Cerebellar nuclear complex (tissue), 1 donor: ENCODE measurements at places on chromosomes 1 and 21.

- no peak for DNase-seq
Observed at GRCh38 chr1:148333875-148334338, 149.2 kb downstream of the PPIAL4G start.

- DNase-seq = no peak
Observed at GRCh38 chr1:111148376-111148881, 8.4 kb downstream of the CEPT1 start.

DNA sequence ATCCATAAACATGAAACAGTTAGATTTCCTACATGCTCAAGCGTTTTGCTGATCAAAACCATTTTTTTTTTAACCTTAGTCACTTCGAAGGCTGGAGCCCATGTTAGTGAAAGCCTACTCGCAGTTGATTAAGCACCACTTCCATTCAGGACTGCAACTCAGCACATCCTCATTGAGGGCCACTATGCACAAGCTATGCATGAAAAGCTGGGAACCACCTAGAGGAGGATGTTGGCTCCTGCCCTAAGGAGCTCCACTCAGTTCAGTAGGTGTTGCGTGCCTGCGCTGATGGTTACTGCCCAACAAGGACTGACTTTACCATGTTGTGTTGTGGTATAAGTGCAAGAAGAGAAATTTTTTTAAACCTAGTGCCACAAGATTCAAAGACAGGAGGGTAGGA lies 181.4 kb upstream of the L1TD1 start:
- DNase-seq = no peak

DNA sequence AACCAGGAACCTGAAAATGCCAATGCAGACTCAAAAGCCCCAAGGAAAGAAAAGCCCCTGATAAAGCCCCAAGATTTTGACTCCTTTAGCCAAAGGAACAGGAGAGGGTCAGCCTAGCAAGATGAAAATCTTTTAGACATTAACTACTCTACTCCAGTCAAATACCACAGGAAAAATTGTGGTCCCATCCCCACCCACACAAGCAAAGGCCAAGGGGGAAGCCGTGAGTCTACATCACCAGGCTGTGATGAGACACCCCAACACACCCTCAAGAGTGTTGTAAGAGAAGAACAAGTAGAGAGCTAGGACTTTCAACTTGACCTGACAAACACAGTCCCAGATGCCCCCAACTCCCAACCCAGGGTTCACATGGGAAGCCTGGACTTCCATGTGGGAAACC lies 192.8 kb upstream of the NR5A2 start:
- no peak for DNase-seq

GRCh38 chr1:66396212-66396890 lies 137.6 kb upstream of the SGIP1 start:
- DNase-seq = no peak
